ENCODE measurements at places on chromosomes 11 and 22.

- DNase-seq, result no peak
Observed at GRCh38 chr11:117686711-117687110, 110.3 kb downstream of the DSCAML1 start.

DNA sequence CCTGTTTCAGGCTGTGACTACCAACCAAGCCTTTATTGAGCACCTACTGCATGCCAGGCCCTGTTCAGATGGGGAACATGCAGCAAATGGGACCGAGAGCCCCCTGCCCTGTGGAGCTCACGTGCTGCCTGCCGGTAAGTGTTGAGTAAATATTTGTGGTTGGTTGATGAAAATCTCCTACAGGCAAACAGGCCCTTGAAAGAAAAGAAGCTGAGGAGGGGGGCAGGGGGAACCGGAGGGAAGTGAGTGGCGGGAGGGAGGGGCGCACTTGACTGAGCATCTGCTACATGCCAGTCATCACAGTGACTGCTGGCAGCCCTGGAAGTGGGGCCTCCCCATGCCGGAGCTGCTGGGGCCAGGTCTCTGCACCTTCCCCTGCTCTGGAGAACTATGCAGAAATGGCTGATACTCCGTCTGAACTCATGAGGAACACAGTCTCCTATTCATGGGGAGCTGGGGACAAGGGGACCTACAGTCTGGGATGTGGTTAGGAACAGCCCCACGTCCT is 34.2 kb downstream of the MACROD1 start:
- DNase-seq, result no peak

DNA sequence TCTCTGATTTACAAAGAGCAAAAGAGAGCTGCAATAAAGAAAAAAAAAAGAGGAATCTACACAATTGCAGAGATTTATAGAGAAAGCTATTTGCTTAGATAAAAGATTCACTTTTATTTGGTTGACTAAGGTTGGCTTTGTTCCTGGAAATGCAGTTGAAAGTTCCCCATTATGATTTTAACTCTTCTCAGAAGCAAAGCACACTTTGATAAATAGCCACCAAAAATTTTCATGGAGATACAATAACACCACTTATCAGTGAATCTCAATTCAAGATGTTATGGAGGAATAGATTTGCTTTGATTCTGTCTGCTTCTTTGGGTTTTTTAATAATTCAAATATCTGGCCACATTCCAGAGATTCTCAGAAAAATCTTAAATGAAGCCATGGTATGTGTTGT is 88.5 kb upstream of the ANO3 start:
- no peak for DNase-seq

DNA sequence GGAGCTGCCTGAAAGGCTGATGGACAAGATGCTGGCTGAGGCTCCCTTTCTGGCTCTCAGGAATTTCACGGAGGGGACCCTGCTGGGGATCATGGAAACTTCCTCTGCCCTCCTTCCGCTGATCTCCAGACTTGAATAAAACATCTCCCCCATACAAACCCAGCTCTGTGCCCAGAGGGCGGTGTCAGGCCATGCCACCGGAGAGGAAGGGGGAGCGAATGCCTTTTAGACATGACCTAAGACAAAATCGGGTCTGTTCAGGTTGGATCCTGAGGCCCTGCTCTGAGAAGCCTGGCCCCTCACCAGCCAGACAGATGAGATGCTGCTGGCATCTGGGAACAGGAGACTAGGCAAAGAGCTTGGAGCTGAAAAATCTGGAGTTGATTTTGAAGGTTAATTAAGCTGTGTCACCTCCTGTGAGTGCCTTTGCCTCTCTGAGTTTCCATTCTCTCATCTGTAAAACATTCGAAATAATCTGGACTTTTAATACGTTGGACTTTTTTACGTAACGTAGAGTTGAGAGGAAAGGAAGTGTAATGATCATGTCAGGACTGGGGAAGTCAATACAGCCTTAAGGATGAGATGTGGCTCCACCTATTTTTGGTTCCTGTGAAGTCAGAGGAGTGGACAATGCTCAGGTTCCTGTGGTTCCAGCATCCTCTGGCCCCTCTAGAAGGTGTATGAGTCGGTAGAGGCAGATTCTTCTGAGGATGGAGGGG is 163.6 kb downstream of the ST3GAL4 start:
- DNase-seq, result no peak

- DNase-seq, result no peak
Observed at GRCh38 chr11:18737642-18738041, 11.7 kb upstream of the IGSF22 start.

DNA sequence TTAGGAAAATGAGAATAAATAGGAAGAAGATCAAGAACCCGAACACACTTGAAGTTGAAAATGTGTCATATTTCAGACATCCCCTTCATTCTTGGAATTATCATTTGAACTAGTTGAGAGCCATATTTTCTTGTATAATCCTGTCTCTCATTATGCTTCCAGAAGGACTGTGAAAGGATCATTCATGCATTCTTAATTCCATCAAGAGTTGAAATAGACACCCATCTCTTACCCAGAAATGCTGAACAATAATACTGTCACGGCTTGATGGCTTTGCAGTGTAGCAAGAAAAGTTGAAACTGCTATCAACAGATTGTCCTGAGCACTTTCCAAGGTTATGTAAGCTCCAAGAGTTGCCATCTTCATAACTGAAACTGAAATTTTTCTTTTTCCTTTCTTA is 79.7 kb downstream of the ARHGAP42 start:
- DNase-seq, result no peak

DNA sequence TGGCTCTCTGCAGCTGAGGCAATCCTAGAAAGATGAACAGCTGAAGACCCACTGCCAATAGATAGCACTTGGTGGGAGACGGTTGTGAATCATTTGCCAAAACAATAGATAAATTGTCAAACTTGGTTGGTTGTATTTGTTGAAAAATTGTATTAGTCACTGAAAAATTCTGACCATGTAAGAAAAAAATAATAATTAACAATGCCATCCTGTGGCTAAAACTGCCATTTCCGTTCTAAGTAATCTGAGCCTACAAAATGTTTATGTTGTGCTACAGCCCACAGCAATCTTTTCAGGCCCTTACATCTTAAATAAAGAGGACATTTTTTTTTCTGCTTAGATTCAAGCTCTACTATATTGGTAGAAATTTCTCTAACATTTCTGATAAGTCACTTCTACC is 103.2 kb upstream of the ANO3 start:
- DNase-seq, result no peak

DNA sequence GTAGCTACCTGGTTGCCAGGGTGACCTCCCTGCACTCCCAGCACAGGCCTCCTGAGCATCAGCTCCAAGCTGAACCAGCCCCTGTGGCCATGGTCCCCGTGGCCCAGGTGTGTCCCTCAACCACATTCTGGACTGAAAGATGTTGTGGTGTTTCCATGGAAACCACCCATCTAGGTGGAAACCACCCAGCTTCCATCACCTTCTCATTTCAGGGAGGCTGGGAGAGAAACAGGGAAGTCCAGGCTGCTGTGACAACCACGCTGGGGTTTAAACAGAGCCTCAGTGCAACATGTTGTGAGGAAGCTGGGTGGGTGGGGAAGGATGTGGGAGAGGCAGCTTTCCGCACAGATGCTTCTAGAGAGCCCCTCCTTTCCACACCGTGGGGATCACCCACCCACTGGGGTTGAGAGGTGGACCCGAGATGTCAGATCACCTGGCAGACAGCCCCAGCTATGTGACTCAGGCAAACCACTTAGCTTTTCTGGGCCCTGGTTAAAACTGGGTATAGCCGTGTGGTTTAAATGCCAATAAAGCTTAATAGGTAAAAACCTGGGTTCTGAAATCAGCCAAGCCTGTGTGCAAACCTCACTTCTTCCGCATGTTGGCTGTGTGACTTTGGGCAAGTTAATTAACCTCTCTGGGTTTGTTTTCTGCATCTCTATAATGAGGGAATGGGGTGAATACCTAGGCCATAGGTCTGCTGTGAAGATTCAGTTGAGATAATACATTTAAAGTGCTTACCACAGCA is 46.4 kb downstream of the CD82 start:
- DNase-seq, result no peak

DNA sequence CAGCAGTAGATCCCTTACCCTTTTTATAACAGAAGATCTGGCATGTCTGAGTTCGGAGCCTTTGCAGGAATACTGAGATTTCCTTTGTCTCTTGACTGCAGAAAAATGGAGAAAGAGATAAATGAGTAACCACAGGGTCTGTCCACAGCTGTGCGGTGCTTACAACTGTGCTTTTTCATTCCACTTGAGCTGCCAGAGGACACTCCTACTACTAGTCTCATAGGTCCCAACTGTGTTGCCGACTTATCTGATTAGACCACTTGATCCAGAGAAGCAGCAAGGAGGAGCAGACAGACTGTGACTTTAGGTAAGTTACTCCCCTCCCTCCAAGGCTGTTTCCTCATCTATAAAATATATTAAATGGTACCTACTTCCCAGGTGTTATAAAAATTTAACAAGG is 17.5 kb downstream of the FAM227A start:
- DNase-seq, result no peak

DNA sequence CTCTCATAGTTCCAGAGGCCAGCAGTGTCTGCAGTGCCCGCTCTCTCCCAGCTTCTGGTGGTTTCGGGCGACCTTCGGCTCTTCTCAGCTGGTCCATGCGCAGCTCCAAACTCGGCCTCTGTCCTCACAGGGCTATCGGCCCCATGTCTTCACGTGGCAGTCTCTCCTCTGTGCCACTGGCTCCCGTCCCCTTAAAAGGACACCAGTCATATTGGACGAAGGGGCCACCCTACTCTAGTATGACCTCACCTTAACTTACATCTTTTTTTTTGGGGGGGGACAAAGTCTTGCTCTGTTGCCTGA is 13.8 kb downstream of the LTO1 start:
- no peak for DNase-seq
